NCI-H1417 (cell line): ENCODE measurements at places on chromosomes 5 and 9.

GRCh38 chr5:42621242-42621641 lies 135.4 kb upstream of the CCDC152 start:
- DNase-seq, result no peak

DNA sequence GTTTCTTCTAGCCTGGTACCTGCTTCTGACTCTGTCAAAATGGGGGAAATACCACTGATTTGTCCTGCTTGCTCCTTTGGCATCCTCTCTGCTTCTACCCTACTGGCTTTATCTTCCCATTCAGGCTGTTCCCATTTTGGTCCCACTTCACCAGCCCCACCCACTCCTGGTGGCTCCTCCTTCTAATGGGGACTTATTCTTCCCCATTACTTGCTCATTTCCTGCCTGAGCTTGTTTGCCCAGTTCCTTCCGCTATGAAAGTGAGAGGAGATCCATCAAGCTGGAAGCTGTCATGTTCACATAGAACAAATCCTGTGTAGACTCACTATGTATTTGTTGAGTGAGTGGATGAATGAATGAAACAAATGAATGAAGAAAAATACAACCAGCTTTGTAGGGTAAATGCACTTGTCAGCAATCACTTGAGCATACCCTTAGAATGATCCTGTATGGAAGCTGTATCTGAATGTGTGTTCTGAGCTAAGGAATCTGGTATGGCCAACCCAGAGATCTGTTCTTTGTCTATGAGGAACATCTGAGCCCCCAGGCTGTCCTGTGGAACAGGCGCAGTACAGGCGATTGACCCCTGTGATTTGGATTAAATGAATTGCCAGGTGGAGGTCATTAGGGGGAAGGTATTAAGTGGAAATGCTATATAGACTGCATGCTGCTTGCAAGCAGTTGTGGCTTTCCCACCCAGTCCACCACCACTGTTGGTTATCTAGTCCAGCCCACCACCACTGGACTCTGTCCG lies 89.5 kb downstream of the APBA1 start:
- DNase-seq, result no peak

DNA sequence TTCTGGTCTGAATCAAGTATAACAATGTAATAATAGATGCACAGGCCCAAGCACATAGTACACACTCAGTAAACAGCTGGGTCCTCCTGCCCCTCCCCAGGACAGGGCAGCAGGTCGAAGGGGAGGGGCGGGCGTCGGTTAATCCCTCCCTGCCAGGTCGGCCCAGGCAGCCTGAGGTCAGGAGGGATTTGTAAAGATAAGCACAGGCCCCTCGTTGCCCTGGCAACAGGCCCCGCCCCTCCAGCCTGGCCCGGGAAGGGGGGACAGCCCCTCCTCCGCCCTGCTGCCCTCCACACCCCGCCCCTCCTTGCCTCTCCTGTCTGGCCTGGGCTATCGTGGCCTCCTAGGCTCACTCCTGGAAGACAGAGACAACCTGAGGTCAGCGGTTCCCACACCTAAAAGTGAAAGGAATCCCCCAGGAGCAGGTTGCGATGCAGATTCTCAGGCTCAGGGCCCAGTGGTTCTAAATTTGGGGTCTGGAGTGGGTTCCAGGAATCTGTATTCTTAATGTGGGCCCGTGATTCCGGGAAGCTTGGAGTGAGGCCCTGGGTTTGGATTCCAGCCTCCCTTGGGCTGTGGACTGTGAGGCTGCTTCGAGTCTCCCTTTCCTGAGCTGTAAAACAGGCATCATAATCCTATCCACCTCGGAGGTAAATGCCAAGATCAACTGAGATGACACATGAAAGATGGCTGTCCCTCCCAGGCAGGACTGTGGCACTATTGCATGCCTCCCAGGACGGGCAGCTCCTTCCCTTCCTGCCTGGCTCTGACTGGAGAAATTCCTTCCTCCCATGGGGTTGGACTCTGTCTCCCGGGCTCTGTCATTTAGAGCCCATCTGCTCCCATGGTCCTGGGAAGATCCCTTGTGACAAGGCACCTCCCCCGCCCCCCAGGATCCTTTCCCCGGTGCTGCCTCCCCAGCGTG lies 4.4 kb downstream of the CRB2 start:
- peak; percentile 67 for DNase-seq

DNA sequence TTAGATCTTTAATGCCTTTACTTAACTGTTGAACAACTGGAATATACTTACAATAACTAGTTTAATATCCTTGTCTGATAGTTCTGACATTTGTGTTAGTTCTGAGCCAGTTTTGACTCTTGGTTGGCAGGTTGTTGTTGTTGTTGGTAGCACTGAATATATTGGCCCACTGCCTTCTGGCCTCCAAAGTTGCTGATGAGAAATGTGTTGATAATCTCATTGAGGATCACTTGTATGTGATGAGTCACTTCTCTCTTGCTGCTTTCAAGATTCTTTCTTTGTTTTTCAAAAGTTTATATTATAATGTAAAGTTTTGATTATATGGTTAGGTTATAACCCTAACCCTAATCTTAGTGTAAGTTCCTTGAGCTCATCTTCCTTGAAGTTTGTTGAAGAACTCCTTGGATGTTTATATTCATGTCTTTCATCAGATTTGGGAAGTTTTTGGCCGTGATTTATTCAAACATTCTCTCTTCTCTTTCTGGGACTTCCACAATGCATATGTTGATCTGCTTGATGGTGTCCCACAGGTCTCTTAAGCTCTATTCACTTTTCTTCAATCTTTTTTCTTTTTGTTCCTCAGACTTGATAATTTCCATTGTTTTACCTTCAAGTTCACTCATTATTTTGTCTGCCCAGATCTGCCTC lies 149.7 kb downstream of the FGF18 start:
- DNase-seq, result no peak

DNA sequence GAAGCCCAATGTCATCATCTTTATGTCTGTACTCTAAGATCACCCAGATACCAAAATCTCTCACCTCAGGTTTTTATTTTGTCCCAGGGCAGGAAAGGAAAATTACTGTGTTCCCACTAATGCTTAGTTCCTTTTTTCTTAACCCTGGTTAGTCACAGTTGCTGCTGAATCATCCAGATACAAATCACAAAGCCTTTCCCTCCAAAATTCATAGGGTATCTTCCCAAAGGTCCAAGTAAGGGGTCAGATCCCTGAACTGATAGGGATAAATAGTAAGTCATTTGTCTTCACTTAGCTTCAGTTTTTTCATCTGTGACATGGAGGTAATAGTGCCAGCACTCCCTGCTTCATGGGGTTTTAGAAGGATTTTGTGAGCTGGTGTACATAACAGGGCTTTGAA lies 2.2 kb downstream of the PLCXD3 start:
- DNase-seq, result peak; percentile 56

- no peak for DNase-seq
Measured at GRCh38 chr5:151509836-151510235, 62.4 kb downstream of the SLC36A1 start.

DNA sequence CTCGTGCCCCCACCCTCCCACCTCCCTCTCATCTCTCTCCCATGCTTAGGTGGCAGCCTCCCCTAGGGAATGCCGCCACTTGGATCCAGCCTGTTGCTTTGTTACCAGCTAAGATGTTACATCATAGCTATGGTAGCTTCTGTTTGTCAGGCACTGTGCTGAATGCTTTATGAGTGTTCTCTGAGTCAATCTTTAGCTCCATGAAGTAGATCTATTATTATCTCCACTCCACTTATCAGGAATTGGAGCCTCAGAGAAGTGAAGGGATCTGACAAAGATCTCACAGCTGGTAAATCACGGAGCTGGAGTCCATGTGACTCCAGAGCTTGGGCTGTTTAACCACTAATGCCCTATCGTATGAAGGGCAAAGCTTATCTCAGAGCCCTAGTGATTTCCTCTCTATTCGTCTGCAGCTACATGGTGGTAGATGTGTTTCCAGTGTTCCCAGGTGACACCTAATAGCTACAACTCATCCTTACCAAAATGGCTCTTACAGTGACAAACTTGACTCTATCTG lies 54.1 kb downstream of the GARNL3 start:
- DNase-seq, result no peak

GRCh38 chr9:126454795-126455194 lies 128.2 kb downstream of the MVB12B start:
- DNase-seq, result no peak

DNA sequence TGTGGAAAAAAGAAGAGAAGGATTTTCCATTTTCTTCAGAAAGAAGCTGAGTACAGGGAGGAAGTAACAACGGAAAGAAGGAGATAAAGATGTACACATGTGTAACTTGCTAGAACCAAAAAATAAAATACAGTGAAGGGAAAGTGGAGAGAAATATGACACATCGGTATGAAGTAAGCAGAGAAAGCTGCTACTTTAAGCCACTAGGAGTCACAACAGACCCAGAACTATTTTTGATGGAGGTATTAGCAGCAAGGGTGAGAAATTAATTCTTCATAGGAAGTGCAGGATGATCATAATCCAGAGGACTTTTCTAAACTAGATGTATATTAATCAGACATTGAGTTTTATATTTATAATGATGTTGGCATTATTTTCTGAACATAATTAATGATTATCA lies 88.5 kb downstream of the FAM174A start:
- peak; percentile 52 for DNase-seq

GRCh38 chr9:12964271-12964670 lies 189.5 kb downstream of the LURAP1L start:
- no peak for DNase-seq

GRCh38 chr5:32601623-32602295 lies 16.4 kb downstream of the SUB1 start:
- no peak for DNase-seq

DNA sequence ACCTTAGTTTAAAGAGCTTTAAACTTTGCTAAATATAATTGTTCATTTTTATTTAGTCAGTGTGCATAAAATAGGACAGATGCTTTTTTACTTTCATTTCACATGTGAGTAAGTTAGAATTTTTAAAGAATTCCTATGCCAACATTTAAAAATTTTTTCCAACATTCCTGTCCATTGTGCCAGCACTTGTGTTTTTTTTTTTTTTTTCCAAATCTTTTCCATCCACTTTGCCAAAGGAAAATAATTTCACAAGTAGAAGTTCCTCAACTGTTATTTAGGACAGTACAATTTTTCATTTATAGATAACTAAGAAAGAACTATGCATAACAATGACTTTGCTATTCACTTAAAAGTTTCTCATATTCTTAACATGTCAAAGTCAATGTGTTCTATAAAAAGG lies 189.5 kb downstream of the ADAMTS6 start:
- DNase-seq, result no peak

DNA sequence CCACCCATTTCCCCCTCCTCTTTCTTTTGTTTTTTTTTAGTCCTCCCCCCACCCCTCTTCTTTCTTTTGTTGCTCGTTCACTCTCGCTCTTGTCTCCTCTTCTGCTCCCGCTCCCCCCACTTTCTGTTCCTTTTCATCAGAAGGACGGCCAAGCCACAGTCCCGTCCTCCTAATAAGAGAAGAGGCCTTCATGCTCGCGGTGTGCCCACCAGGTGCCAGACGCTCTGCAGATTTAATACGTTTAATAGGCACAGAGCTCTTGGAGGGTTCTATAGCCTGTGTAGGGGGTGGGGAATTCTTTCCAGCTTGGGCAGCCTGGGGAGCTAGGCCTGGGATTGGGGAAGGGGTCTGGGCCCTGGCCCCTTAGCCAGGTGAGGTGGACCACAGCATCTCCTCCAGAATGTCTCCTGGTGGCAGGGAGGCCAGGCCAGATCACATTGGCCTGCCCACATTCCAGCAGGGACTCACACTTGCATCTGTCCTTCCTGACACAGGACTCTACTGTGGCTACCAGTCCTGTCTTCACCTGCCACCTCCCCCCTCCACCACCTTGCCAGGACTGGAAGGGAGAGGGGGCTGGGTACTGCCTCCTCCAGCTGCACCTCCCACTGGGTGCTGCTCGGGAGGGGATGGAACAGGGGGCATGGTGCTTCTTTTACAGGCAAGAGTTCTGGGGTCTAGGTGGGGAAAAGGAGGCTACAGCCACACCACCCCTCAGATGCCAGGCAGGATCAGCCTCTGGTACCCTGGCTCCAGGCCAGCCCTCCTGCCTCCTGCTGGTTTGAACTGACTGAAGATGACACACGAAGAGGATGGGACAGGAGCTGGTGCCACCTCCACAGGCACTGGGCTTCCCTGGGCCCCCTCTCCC lies 6.1 kb upstream of the BARX1 start:
- no peak for DNase-seq

GRCh38 chr9:96022445-96023051 lies 147.1 kb downstream of the ERCC6L2 start:
- no peak for DNase-seq

DNA sequence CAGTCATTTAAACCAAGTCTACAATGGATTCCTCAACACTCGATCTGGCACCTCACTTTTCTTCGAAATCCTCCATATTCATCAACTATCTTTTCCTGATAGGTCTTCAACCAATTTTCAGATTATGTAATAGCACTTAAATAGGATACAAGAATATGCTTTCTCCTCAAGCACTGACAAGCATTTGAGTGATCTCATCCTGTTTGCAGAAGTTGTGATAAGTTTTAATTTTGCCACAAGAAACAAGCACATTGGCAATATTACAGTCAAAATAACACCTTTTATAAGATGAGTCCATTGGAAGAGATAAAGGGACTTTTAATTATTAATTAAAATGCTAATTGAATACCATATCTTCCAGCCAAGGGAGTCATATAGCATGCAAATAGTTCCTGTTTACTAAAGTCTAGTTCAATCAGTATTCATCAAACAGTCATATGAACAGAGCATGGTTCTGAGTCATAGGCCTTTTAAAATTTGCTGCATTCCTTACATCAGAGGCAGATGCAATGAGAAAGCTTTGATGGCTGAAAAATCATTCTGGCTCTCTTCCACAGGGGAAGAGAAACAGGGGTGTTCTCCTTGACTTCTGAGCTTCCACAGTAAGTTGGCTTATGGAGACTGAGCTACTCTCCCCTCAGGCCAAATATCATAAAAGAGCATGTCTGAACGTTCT lies 32.7 kb upstream of the ZCCHC9 start:
- DNase-seq, result no peak

- DNase-seq, result no peak
Measured at GRCh38 chr5:51694826-51695225, 311.6 kb downstream of the ISL1 start.

- no peak for DNase-seq
Measured at GRCh38 chr9:84780385-84780784, 110.9 kb downstream of the NTRK2 start.

DNA sequence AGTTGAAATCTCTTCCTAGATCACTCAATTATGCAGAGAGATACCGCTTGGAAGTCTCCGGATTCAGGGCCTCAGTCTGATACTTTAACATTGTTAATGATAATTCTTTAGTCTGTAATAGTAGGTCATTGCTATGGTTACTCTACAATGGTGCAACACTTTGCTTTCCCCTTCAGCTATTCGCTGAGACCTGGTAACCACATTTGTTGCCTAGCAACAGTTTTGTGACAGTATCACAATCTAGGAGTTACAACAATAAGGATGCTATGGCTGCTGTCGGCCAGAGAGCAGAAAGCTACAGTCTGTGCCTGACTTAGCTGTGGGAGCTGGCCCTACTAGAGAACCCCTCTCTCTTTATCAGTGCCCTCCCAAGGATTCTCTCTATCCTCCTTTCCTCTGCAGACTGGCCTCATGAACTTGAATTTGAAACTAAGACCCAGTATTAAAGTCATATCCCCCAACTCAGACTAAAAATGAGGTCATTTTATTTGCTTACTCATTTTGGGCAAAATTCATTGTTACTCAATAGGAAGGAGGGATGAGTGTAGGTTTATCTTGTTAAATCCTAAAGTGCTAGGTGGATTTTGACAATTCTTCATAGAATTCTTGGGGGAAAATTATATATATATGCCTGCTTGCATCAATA lies 39.3 kb downstream of the NR2F1 start:
- DNase-seq, result peak; percentile 24
